ENCODE measurements at places on chromosomes 6 and 20. TPM values are rescaled to one million over a fixed set of nuclear protein-coding genes. Genes with fewer than 3 reads are reported as not detected.

DNA sequence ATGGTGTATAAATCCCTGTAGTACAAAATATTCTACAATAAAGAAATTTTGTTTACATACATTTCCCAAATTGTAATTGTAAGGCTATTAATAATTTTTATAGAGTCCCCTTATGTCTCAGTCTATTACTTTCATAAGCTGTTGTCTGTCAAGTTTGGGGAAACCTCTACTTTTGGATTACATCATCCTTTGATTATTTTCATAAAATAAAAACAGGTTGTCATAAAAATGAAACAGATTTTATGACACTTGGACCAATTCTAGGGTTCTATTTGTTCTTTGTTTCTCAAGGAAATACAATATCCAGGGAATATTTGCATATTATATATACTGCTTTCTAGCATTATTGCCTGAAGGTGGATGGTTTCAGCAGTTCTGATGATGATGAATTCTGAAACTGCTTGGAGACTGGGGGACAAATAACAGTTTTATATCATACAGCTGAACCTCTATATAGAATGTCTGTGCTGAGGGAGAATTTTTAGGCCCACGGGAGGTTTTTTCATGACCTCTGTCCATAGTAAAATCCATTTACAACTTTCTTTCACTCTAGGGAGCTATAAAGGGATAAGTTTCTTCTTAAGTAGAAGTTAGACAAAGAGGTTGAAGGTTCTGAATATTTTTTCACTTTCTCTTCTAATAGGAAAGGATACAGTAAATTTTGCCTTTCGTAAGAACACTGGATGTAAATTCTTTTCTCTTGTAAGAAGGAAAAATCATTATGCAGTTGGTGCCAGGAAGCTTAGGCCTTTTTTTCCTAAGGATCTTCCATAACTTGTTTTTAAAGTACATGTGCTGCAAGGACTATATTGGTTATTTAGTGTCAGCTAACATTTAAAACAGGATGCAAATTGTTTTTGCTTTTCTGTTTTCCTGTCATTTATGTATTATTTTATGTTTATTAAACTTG lies 58.0 kb downstream of the CD2AP start:
- DNase-seq, result no peak

- DNase-seq, result no peak
Measured at GRCh38 chr6:9020001-9020400, 584.7 kb upstream of the SLC35B3 start.

- DNase-seq, result no peak
Measured at GRCh38 chr6:6539036-6539435, 49.5 kb upstream of the LY86 start.

DNA sequence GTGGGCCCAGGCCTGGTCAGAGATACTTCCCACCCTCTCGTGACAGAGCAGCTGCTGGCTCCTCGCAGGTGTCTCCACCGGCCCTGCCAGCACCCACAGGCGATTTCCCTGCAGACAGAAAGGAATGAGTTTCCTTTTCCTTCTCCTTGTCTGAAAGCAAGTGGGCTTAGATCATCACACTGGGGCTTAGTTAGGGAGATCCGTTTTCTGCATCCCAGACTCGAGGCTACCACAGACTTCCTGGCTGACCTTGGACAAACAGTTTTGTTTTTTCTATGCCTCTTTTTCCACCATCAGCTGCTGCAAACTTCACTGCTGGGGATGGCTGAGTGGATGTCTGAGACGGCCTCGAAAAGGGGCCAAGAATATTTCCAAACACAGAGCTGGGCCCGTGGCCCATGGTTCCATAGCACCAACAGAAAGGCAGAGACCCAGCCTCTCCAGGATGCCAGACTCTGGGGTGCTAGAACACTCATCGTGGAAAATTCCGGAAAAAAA lies 86.5 kb downstream of the BANF2 start:
- DNase-seq, result no peak

GRCh38 chr6:79864001-79864400 lies 83.4 kb downstream of the ELOVL4 start:
- no peak for DNase-seq

DNA sequence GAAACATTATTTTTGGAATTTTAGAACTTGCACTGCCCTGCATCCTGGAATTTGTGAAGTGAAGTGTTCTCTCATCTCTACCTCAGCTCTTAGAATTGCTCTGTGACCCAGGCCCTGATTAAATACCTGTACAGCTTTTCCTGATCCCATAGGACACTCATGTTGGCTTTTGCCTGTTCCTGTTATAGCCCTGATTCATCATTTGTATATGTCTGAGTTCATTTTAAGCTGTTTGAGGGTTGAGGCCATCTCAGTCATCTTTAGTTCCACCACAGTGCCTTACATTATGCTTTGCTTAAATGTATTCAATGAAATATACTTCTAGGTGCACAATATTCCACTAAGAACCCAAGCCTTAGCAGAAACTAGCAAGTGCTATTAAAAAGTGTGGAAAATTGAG lies 26.4 kb downstream of the ZFAND3 start:
- DNase-seq, result no peak

- no peak for DNase-seq
Measured at GRCh38 chr20:5434116-5434515, 117.4 kb upstream of the PROKR2 start.

DNA sequence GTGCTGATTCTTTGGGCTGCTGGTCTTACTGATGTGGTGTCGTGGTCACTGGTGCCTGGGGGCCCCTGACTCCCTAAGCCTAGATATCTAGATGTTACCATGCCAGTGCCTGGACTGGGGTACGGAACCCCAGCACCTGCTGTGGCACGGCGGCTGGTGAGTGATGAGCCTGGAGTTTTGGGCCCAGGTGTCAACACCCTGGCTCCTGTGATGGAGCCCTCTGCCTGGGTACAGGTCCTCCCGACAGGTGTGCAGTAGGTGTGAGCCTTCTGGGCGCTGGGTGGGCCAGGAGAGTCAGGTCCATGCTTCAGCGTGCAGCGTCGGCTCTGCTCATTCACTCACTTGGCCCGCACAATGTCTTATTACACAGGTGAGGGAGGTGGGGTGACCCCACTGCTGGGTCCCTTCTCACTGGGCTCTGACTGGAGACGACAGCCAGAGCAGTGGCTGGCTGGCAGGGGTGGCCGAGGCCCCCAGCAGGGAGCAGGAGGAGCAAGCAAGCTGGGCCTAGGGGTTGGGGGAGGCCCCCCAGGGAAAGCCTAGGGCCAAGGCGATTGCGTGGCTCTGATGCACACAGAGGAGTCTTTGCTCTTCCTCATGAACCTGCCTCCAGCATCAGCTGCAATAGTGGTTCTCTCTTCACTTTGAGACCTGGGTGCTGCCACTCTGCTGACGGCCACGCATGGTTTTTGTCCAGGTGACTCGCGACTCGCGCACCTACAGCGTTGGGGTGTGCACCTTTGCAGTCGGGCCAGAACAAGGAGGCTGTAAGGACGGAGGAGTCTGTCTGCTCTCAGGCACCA lies 42.5 kb upstream of the SLC22A1 start:
- DNase-seq, result no peak

- no peak for DNase-seq
Measured at GRCh38 chr6:106884576-106884975, 90.0 kb downstream of the CD24 start.

DNA sequence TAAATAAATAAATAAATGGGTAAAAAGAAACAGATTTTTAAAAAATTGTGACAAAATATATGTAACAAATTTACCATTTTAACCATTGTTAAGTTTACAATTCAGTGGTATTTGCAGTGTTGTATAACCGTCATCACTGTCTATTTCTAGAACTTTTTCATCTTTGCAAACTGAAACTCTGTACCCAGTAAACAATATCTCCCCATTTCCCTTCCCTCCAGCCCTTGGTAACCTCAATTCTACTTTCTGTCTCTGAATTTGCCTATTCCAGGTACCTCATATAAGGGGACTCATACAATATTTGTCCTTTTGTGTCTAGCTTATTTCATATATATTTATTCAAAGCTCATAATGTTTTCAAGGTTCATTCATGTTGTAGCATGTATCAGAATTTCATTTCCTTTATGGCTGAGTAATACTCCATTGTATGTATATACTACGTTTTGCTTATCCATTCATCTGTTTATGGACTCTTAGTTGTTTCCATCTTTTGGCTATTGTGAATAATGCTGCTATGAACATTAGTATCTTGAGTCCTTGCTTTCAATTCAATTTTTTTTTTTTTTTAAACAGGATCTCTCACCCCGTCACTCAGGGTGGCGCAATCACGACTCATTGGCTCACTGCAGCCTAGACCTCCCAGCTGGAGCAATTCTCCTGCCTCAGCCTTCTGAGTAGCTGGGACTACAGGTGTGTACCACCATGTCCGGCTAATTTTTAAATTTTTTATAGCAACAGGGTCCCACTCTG lies 8.9 kb downstream of the MANBAL start:
- DNase-seq, result peak; percentile 42

- DNase-seq, result no peak
Measured at GRCh38 chr20:37388831-37389230, 42.9 kb downstream of the SRC start.

- no peak for DNase-seq
Measured at GRCh38 chr6:148451690-148452089, 109.1 kb downstream of the SASH1 start.

GRCh38 chr6:140812636-140813035 lies 1320.1 kb upstream of the GJE1 start:
- no peak for DNase-seq

DNA sequence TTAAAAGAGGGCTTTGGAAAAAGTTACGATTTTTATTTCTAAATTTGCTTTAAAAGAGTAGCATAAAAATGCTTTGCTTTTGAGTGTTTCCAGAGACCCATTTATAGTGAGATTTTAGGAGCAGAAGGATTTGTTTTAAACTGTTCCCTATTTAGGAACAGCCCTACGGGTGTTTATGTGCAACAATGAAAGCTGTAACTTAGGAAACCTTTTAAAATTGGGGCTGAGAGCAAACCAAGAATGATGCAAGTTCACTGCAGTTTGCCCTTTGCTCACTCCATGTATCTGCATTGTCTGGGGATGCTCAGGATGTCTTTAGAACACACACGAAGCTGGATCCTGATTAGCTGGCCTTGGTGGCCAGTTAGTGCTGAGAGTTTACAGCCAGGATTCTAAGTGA lies 40.9 kb downstream of the GHRH start:
- DNase-seq, result no peak

DNA sequence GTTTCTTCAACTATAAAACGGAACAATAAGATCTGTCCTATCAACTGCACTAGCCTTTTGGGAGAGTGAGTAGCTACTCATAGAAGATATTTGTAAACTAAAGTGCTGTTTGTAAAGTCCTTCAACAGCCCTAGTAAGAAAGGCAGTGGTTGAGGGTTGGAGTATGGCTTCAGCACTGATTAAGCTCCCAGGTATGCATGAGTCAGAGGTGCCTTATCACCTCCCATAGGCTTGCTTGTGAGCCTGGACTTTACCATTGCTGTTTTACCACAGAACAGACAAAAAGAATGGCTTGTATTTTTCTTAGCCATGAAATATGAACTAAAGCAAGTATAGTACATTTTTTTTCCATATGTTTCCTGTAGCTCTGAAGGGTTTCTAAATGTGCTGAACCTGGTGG lies 44.1 kb downstream of the SAMD3 start:
- DNase-seq, result no peak

DNA sequence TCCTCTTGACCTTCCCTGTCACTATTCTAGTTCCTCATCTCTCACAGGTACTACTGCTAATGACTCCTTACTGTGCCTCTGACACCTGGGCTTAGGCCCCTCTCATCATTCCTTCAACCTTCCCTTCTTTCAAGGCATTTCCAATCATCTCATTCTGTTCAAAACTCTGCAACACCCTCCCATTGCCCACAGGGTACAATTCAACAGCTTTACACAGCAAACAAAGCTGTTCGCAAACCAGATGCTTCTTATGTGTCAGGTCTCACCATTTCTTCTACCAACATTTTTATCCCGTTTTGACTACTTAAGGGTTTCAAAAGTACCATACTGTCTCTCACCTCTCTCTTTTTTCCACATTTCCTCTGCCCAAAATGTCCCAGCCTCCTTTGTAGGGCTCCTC lies 84.4 kb upstream of the ID4 start:
- no peak for DNase-seq

Gene PRR18
- total RNA-seq, result 0.35 TPM

Gene LY6G6C
- not detected for total RNA-seq

Gene CLPSL1
- not detected for total RNA-seq

Gene BRPF3
- total RNA-seq, result 5.9 TPM

Gene PGBD1
- total RNA-seq, result 5.2 TPM

Gene C20orf141
- total RNA-seq, result not detected

Gene MYBL2
- total RNA-seq, result 26.1 TPM

Gene TDRD6
- 0.35 TPM for total RNA-seq

Gene FUT9
- total RNA-seq, result 0.03 TPM

Gene EYA2
- total RNA-seq, result 0.32 TPM

Gene OR5V1
- not detected for total RNA-seq

Gene TFAP2C
- 11.3 TPM for total RNA-seq

Gene EDN1
- total RNA-seq, result 12.0 TPM

Data from NCI-H460 (cell line).